Esophagus squamous epithelium (tissue), 5 donors: ENCODE measurements at places on chromosomes 13 and 19.

GRCh38 chr13:38630780-38631179 is 56.1 kb upstream of the FREM2 start:
- no peaks in the 10 kb centered on the region for H3K36me3 ChIP-seq
- no peak overlapping the region for H3K4me3 ChIP-seq
- H3K27ac ChIP-seq = no peak overlapping the region

- H3K4me1 ChIP-seq = no peaks in the 10 kb centered on the region
- no peak for DNase-seq
- H3K4me3 ChIP-seq = no peak overlapping the region
- no peak overlapping the region for H3K27ac ChIP-seq
- H3K36me3 ChIP-seq = no peaks in the 10 kb centered on the region
Measured at GRCh38 chr13:24233351-24233901, 72.9 kb downstream of the SPATA13 start.

- H3K4me3 ChIP-seq = no peak overlapping the region
- no peak for DNase-seq
- no peak overlapping the region for H3K27ac ChIP-seq
Measured at GRCh38 chr19:16019691-16020448, 56.4 kb upstream of the TPM4 start.

- H3K36me3 ChIP-seq = no peaks in the 10 kb centered on the region
- H3K27me3 ChIP-seq = no peaks in the 10 kb centered on the region
- H3K4me1 ChIP-seq = no peaks in the 10 kb centered on the region
- no peak for DNase-seq
Measured at GRCh38 chr19:28289295-28290063, 923.5 kb downstream of the UQCRFS1 start.
